ENCODE measurements at places on chromosomes 2 and 18.

DNA sequence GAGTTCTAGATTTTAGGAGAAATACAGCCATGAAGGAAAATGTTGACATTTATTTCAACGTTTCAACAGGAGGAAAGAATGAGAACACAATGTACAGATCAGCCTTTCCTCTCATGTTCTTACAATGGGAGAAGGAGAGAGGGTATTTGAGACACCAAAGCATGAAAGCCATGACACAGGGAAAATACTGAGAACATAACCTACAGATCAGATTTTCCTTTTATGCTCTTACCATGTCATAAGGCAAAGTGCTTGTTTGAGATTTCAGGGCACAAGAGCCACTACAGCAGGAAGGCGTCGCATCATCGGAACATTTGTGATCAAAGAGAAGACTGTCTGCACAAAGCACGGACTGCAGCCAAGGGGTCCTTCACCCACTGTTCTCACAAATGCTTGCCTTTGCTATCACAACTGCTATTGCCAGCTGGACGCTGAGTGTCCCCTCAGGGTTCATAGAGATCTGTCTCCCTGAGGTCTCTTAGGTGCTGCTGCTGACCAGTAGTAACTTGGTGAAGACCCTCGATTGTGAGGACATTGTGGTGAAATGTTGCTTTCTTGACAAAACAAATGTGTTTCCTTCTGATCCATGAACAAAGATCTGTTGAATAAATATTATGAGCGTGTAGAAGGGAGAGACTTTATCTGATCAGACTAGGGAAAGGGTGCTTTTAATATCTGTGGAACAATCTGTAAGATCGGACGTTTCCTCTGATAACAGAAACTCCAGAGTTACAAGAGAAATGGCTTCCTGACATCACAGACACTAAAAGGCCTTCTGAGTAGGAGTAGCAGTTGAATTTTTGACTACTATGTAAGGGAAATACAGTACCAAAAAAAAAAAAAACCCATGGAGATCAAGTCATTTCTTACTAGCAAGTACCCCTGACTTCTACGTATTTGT lies 6.4 kb upstream of the IL1RL1 start:
- no peak for DNase-seq

GRCh38 chr2:69510204-69510603 lies 73.0 kb upstream of the NFU1 start:
- no peak for DNase-seq

DNA sequence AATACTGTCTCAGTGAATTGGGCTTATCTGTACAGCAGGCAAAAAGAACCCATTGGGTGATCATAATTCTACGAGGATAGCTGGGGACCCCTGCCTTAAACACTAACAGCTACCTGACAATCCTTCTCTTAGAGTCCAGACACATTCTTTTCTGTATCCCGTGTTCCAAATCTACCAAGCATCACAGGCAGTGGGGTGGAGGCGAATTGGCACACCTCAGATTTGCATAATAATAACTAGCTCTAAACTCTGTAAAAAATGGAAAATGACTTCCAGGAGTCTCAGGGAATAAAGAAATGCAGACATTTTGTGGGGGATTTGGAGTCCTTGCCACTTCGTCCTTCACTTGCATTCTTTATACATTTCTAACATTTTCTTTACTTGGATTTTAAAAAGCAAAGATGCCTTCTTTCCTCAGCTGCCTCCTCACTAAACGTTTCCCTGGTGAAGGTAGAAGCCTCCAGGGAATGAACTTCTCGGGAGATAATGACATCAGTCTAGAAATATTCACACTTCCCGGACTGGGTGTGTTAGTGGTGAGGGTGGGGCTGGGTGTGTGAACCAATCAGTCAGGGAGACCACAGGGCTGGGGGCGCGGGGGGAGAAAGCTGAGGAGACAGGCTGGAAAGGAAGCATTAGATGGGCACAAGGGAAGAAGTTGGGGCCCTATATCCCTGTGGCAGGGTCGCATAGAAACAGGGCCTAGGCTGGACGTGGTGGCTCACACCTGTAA lies 59.1 kb upstream of the BOD1L2 start:
- DNase-seq: no peak

GRCh38 chr2:174792309-174793025 lies 28.2 kb upstream of the CHRNA1 start:
- DNase-seq: no peak

DNA sequence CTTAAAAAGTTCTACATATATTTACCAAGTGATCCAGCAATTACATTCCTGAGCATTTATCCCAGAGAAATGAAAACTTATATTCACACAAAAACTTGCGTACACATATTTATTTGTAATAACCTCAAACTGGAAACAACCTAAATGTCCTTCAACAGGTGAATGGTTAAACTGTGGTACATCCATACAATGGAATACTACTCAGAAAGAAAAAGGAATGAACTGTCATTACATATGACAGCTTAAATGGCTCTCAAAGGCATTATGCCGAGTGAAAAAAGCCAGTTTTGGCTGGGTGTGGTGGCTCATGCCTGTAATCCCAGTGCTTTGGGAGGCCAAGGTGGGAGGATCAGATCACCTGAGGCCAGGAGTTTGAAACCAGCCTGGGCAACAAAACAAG lies 79.1 kb upstream of the DYNC1I2 start:
- no peak for DNase-seq

GRCh38 chr2:10906926-10907625 lies 4.7 kb upstream of the KCNF1 start:
- DNase-seq: no peak

GRCh38 chr2:20823917-20824316 lies 1.0 kb upstream of the LDAH start:
- no peak for DNase-seq

DNA sequence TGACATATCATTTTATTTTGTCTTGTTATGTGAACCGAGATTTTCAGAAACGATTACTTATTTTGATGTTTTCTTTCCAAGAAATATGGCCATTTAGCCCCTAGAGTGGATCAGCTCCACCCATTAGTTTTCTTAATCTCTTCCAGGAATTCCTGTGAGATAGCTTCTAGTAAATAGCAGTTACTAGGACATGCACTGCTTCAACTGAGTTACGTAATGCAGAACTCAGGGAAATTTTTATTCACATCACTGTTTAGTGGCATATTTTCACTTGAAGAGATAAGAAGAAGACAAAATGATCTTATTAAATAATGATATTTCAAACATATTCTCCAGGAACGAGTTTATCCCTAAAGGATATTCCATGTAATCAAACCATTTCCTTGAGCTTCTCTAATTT lies 573.5 kb upstream of the CNTNAP5 start:
- no peak for DNase-seq

DNA sequence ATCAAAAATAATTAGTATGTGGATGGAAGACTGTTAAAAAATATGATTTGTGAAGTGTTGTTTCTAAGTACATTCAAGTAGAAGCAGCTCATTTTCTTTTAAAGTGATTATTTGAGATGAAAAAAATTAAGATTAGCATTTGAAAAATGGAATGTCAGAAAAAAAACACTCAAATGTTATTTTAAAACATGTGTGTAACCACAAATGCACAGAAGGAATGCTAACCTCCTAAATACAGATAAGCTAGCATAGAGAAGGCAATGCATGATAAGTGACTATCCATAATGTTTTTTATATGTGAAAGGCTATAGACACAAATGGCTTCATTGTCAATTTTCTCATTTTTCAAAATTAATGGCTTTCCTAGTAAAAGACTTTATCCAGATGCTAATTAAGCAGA lies 198.9 kb downstream of the NYAP2 start:
- DNase-seq: no peak

GRCh38 chr2:99458529-99458928 lies 31.3 kb downstream of the REV1 start:
- DNase-seq: no peak

DNA sequence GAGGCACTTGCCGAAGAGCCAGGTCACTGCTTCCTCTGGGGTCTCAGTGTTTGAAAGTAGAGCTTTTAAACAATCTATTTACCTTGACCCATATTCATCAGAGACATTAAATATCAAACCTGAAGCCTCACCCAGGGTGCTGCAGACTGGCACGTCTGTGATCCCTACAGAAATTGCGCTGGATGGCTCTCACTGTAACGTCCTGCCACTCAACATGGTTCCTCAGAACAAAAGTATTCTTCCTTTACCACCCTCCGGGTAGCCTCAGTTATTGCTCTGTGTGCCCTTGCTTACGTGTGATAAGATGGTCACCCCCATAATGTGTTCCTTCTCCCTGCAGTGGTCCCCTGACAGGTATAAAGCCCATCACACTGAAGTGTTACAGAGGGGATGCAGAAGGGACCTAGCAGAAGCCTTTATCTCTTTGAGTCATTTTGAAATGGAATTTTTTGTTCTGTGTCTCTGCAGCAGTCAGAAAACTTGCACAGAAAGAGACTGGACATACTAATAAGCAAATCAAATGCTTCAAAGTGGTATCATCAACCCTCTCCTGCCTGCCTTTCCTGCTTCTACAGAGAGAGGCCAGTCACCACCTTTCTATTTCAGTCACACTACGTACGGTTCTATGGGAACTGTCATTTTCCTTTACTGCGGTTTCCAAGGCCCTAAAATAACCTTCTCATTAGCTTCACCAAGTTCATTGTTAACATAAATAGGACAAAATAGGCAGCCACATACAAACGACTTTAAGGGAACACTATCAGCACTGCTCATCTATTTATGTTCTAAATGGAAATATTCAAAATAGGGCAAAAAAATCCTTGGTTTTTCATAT lies 86.8 kb downstream of the METTL8 start:
- no peak for DNase-seq

DNA sequence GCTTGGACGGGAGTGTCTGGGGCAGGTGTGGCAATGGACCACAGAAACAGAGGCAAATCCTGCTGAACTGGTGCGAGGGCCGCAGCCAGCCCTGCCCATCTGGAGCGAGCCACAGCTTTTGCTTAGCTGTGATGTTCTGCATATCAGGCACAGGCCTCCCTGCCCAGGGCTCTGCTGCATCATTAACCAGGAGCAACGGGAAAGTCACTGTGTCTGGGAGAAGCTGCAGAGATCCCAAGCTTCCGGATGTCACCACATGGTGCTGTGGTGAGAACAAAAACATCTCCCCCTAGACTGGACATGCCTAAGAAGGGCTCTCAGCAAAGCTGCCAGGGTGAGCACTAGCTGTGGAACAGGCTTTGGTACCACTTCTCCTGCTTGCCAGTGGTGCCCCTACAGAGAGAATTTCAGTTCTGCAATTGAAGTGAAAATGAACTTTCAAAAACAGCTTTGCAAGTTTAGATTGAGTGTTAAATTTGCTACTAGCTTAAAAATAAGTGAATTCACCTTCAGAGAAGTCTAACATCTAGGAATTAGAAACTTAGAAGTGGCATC lies 172.9 kb upstream of the MYT1L start:
- DNase-seq: no peak

DNA sequence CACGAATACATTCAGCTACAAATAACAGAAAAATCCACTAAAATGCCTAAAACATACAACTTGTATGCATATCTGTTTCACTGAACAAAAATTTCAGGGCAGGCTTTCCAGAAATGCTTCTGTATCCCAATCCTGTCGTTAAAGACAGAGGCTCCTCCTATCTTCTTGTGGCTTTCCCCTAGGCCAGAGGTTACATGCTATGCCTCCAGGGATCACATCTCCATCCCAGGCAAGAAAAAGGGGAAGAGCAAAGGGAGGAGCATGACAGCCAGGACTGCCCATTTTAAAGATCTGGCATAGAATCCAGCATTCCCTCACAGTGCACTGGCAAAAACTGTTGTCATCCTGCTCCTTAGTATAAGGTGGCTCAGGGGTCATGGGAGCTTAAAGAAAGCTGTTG lies 268.7 kb upstream of the SETBP1 start:
- DNase-seq: no peak

- no peak for DNase-seq
Measured at GRCh38 chr18:24766376-24766775, 305.9 kb downstream of the HRH4 start.

DNA sequence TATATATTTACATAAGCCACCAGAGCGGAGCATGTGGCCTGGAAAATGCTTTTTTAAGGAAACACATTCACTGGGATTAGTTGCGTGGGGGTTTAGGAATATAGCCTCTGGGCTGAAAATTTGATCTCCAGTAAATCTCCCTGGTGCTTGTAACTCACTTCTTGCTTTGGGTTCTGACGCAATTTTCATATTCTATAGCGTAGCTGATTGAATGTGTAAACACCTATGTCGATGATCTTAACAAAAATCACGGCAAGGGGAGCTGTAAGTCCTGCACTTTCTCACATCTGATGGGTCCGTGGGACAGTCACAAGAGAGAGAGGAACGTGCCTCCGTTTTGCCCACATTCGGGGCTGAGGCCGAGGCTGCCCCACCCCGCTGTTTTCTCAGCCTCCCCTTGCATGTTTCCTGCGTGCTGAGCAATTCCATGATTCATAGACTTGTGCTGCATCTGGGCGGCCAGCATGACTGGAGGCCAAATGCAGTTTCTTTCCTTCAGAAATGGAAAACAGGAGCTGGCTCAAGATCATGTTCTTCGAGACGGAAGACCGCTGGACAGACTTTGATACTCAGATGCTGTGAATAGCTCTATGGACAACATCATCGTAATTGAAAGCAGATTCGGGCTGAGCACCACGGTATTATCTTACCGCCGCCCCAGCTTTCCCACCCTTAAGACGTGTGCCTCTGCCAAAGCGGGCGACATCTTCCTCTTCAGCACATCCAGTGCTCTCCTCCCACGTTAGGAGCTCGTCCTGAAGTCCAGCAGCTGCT lies 109.2 kb downstream of the TMEM18 start:
- no peak for DNase-seq

GRCh38 chr2:148979919-148980277 lies 58.6 kb upstream of the LYPD6B start:
- DNase-seq: no peak

DNA sequence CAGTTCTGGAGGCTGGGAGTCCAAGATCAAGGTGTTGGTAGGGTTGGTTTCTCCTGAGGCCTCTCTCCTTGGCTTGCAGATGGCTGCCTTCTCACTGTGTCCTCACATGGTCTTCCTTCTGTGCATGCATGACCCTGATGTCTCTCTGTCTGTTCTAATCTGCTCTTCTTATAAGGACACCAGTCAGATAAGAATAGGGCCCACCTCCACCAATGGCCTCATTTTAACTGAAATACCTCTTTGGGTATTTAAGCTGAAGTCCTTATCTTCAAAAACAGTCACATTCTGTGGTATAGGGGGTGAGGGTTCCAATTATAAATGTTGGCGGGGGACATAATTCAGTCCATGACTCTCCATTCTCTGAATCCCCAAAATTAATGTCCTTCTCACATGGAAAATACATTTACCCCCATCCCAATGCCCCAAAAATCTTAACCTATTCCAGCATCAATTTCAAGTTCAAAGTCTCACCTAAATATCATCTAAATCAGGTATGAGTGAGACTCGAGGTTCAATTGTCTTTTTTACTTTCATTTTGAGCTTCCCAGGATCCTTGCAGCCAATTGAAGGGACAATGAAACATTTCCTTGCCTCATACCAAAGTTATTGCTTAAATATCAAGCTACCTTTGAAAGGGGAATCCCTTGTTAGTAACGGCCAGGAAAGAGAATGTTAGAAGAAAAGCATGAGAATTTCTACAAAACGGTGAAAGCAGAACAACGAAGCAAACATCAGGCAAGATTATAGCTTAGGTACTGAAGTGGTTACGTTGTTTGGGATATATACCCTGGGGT lies 20.6 kb upstream of the CNOT11 start:
- DNase-seq: no peak

GRCh38 chr2:64692401-64692800 lies 38.7 kb upstream of the SERTAD2 start:
- DNase-seq: no peak

Data from stimulated activated naive CD4-positive, alpha-beta T cell treated with Interleukin-2 at 50 U/mL for 16 hours (primary cell).